Iris pigment epithelial cell (primary cell): ENCODE measurements at places on chromosomes 3 and 15.

DNA sequence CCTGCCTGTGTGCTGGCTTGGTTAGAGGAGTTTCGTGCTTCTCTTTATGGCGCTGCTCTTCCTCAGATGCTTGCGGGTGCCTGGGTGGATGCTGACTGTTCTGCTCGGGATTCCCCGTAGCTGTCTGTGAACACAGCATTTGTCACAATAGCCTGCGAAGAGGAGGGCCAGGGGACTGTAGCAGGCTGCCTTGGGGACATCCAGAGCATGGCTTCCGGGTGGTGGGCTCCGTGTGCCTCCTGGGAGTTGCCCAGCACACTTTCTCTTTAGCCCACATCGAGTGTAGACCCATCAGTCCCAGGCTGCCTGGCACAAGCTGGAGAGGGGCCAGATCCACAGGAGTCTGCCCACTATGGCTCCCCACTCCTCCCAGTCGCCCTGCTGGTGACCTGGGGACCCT, 22.4 kb downstream of the LRRK1 start:
- DNase-seq = no peak

DNA sequence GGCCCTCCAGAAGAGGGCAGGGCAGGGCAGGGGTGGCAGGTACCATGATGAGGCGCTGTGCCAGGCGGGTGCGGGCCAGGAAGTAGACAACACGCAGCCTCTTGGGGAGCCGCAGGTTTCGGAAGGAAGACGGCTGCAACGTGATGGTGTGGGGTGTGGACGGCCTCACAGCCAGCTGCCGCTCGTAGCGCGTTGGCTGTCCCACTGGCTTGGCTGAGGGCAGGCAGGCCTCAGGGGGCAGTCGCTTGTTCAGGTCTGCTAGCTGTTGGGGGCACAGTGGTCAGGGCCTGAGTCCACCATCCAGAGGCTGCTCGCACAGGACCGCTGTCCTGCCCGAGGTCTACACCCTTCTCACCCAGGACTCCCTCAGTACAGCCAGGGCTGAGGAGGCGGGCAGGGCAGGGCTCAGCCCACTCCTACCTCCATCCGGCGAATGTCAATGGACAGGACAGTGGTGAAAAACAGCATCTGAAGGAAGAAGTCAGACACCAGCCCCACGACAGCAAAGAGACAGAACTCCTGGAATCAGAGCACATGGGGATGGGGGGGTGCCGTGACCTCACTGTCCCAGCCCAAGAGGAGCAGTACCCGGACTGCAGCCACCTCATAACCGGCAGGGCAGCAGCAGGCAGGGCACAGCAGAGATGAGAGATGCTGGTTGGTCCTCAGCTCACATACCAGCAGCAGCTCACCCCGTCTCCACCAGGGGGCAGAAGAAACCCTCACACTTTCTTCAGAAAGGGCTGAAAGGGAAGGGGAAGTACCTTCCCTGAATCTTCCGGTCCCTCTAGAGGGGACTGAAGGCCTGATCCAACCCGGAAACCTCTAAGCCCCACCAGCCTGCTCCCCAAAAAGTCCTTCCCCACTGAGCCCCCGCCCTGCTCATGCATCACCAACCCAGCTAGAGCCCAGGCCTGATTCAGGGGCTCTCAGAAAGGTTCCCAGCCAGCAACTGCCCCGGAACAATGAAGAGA, 40.0 kb downstream of the PTPN23 start:
- DNase-seq = peak; percentile 81

- no peak for DNase-seq
These were observed 15.4 kb upstream of the MSL2 start for GRCh38 chr3:136211547-136211946.

- no peak for DNase-seq
These were observed 78.3 kb downstream of the SHQ1 start for GRCh38 chr3:72769758-72770540.

DNA sequence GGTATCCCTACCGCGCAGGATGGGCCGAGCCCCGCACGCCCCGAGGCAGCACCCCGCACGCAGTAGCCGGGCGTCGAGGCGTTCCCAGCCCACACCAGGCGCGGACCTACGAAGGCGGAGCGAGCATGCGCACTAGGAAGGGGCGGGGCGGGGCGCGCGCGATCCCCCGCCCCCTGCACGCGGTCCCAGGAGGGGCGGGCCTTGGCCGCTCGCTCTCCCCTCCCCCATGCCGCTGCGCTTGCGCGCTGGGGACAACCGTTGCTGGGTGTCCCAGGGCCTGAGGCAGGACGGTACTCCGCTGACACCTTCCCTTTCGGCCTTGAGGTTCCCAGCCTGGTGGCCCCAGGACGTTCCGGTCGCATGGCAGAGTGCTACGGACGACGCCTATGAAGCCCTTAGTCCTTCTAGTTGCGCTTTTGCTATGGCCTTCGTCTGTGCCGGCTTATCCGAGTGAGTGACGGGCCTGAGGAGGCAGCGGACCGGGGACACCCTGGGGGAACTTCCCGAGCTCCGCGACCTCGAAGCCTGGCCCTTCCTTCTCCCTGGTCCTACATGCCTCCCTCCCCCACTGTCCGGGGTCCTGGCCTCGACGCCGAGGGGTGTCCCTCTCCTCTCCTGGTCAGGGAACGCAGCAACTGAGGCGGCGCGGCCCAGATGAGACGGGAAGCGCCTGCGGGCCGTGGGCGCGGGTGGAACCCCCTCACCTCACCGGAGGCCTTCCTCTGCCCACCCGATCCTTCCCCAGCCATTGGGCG, at the start of gene SPESP1:
Gene SPESP1 (plus strand): TSS at position 258 of the 755 bp plus-strand sequence. CDS start 129 bp downstream, at position 387.
- peak; percentile 4 for DNase-seq
